ENCODE measurements at places on chromosomes 16 and 17. TPM values are rescaled to one million over a fixed set of nuclear protein-coding genes. Genes with fewer than 3 reads are reported as not detected.

The FZD2 gene
- total RNA-seq = 35.4 TPM

The LGALS3BP gene
- 325 TPM for total RNA-seq

The ABCA10 gene
- 0.64 TPM for total RNA-seq

The MAF gene
- 3.5 TPM for total RNA-seq

The GSDMA gene
- under 0.01 TPM for total RNA-seq

The KCNJ18 gene
- total RNA-seq = not detected

The AIPL1 gene
- not detected for total RNA-seq

The ANKFY1 gene
- total RNA-seq = 58.7 TPM

The CES1 gene
- total RNA-seq = 0.97 TPM

The KRT33B gene
- 0.32 TPM for total RNA-seq

The OR4D1 gene
- not detected for total RNA-seq

The AOC2 gene
- 0.43 TPM for total RNA-seq

The OTOP2 gene
- not detected for total RNA-seq

The CCL4 gene
- not detected for total RNA-seq

The MPO gene
- not detected for total RNA-seq

The KRT36 gene
- total RNA-seq = under 0.01 TPM

The DNAI2 gene
- total RNA-seq = not detected

The SPG7 gene
- 91.8 TPM for total RNA-seq

The PRR35 gene
- total RNA-seq = not detected

The SOST gene
- not detected for total RNA-seq

The CA10 gene
- not detected for total RNA-seq

The TNP2 gene
- not detected for total RNA-seq

The AOC3 gene
- 0.32 TPM for total RNA-seq

The CCL8 gene
- total RNA-seq = not detected

The HOXB8 gene
- not detected for total RNA-seq

The ZACN gene
- total RNA-seq = not detected

The CENPN gene
- 64.8 TPM for total RNA-seq

The CDH8 gene
- not detected for total RNA-seq

The SLX1B gene
- 10.0 TPM for total RNA-seq

The PRR29 gene
- under 0.01 TPM for total RNA-seq

The ASPA gene
- under 0.01 TPM for total RNA-seq

The CACNG3 gene
- not detected for total RNA-seq

The KRTAP2-2 gene
- total RNA-seq = not detected

The TIGD7 gene
- total RNA-seq = 7.3 TPM

The CASKIN1 gene
- under 0.01 TPM for total RNA-seq

The CIBAR2 gene
- total RNA-seq = not detected

The TERB1 gene
- under 0.01 TPM for total RNA-seq

The STH gene
- total RNA-seq = not detected

The ATP2A1 gene
- under 0.01 TPM for total RNA-seq

The HOXB1 gene
- total RNA-seq = not detected

The TLCD3B gene
- total RNA-seq = not detected

The PSMD11 gene
- 105 TPM for total RNA-seq

The ITGB4 gene
- total RNA-seq = 1.3 TPM

The SNAI3 gene
- total RNA-seq = not detected

The GLTPD2 gene
- total RNA-seq = not detected

The USP43 gene
- not detected for total RNA-seq

The SEPTIN12 gene
- total RNA-seq = not detected

The METRN gene
- 44.5 TPM for total RNA-seq

The PITPNM3 gene
- 0.64 TPM for total RNA-seq

The MPP2 gene
- total RNA-seq = 1.3 TPM

The ABI3 gene
- total RNA-seq = 1.7 TPM

The KRT23 gene
- under 0.01 TPM for total RNA-seq

The RPS6KB1 gene
- total RNA-seq = 26.3 TPM

The KRT39 gene
- not detected for total RNA-seq

The KRTAP9-4 gene
- not detected for total RNA-seq

The CDR2L gene
- 31.9 TPM for total RNA-seq

The KRTAP17-1 gene
- not detected for total RNA-seq

All from fibroblast of villous mesenchyme (primary cell).